Left lobe of liver (tissue), 2 donors: ENCODE measurements at places on chromosomes 7 and 10. TPM values are rescaled to one million over a fixed set of nuclear protein-coding genes. Genes with fewer than 3 reads are reported as not detected.

Gene ZNF488
- total RNA-seq: 0.08 TPM

Gene TFR2
- 689 TPM for total RNA-seq

Gene SLC39A12
- 0.08 TPM for total RNA-seq

Gene IQUB
- 0.15 TPM for total RNA-seq

Gene PTPRN2
- total RNA-seq: 0.33 TPM

Gene CHAT
- total RNA-seq: not detected

Gene SH2B2
- total RNA-seq: 3.0 TPM

Gene GHRHR
- total RNA-seq: 0.83 TPM

Gene ELN
- 8.1 TPM for total RNA-seq

Gene PIK3AP1
- 35.7 TPM for total RNA-seq

Gene HECW1
- not detected for total RNA-seq

Gene SKAP2
- 5.2 TPM for total RNA-seq

Gene ARHGAP22
- total RNA-seq: 0.13 TPM

Gene GDF10
- total RNA-seq: 0.08 TPM

Gene FAM131B
- total RNA-seq: 0.38 TPM

Gene TAS2R3
- total RNA-seq: 0.58 TPM

Gene AQP1
- total RNA-seq: 16.6 TPM

Gene ZNF12
- 12.8 TPM for total RNA-seq

Gene NAMPT
- 136 TPM for total RNA-seq

Gene TMEM26
- total RNA-seq: 0.35 TPM

Gene PON1
- total RNA-seq: 465 TPM

Gene CHST3
- 1.3 TPM for total RNA-seq

Gene KCTD7
- total RNA-seq: 3.1 TPM

Gene CRPPA
- total RNA-seq: 2.2 TPM

Gene CALML3
- total RNA-seq: not detected

Gene SFTPA1
- 4.6 TPM for total RNA-seq

Gene NANOS1
- 0.05 TPM for total RNA-seq

Gene MYO1G
- total RNA-seq: 1.0 TPM

Gene FKBP6
- total RNA-seq: not detected

Gene ABCB1
- total RNA-seq: 33.4 TPM

Gene CHN2
- total RNA-seq: 56.5 TPM

Gene FAM25G
- total RNA-seq: not detected

Gene ASB10
- not detected for total RNA-seq

Gene GPR15LG
- 0.20 TPM for total RNA-seq

Gene HSPA12A
- total RNA-seq: 2.7 TPM

Gene PILRA
- 1.4 TPM for total RNA-seq

Gene TMEM176B
- total RNA-seq: 906 TPM

Gene OPALIN
- not detected for total RNA-seq

Gene ADRB1
- total RNA-seq: 0.10 TPM

Gene FGFBP3
- 0.33 TPM for total RNA-seq

Gene AFAP1L2
- 1.3 TPM for total RNA-seq

Gene PRKG1
- 1.2 TPM for total RNA-seq

Gene OR2A12
- total RNA-seq: not detected

Gene KLF14
- not detected for total RNA-seq

Gene PGAM2
- not detected for total RNA-seq

Gene PDZD8
- total RNA-seq: 29.6 TPM

Gene PRRT4
- not detected for total RNA-seq

Gene EZH2
- total RNA-seq: 2.5 TPM

Gene NFE2L3
- 0.45 TPM for total RNA-seq

Gene ADAM22
- 0.53 TPM for total RNA-seq

Gene OPN1SW
- total RNA-seq: not detected

Gene HOXA11
- not detected for total RNA-seq
